ENCODE measurements at places on chromosomes 16 and 17.

- no peaks in the 10 kb centered on the region for H3K27me3 ChIP-seq
- no peaks in the 10 kb centered on the region for H3K36me3 ChIP-seq
- peak within 1 kb of the TSS; percentile 12 for H3K27ac ChIP-seq
Observed at GRCh38 chr17:42760652-42761581, at the start of gene RAMP2. TSS of gene RAMP2 (plus strand) at chr17:42761227. CDS start at chr17:42761262, 35 bp downstream.

DNA sequence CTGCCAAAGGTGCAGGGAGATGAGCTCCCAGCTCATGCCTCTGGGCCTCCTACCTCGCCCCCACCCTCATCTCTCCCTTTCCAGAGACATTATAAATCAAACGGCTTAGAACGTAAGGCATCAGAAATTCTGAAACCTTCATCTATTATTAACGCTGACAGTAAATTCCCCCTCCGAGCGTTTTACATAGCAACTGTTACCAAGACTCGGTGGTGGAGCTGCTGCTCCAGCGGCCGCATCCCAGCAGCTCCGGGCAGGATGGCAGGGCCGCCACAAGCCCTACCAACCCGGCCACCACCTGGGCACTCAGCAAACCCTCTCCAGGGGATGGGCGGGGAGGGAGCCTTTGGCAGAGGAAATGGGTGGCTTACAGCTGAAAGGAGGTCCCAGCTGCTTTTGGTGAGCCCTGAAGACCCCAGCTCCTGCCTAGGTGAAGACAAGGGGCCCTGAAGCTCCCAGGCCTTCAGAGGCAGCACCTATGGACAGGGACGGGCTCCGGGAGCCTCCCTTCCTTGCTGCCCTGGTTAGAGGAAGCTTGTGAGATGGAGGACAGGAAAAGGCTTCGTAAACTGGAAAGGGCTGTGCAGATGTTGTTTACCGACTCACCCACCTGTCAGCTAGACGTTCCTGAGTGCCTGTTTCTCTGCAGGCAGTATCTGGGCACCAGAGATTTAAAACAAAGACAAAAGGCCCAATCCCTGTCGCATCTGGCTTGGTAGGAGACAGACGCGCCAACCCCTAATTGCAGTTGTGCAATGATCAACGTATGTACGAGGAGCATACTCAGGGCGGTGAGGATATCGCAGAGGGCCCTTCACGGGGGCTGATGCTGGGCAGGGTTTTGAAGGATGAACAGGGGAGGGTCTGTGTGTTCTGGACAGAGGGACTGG, 76.9 kb downstream of the RAI1 start:
- H3K4me1 ChIP-seq: no peaks in the 10 kb centered on the region
- H3K27me3 ChIP-seq: no peaks in the 10 kb centered on the region
- DNase-seq: no peak
- H3K36me3 ChIP-seq: no peaks in the 10 kb centered on the region
- no peak overlapping the region for H3K27ac ChIP-seq
- no peak overlapping the region for H3K4me3 ChIP-seq

GRCh38 chr17:75463603-75464002, 7.2 kb downstream of the TMEM94 start:
- H3K27ac ChIP-seq: no peak overlapping the region
- no peak for DNase-seq
- H3K4me1 ChIP-seq: no peaks in the 10 kb centered on the region
- no peaks in the 10 kb centered on the region for H3K27me3 ChIP-seq

- H3K36me3 ChIP-seq: no peaks in the 10 kb centered on the region
- no peaks in the 10 kb centered on the region for H3K4me1 ChIP-seq
- H3K27me3 ChIP-seq: no peaks in the 10 kb centered on the region
- no peak for DNase-seq
- H3K27ac ChIP-seq: no peak overlapping the region
Observed at GRCh38 chr17:27407916-27408864, 48.1 kb upstream of the KSR1 start.

DNA sequence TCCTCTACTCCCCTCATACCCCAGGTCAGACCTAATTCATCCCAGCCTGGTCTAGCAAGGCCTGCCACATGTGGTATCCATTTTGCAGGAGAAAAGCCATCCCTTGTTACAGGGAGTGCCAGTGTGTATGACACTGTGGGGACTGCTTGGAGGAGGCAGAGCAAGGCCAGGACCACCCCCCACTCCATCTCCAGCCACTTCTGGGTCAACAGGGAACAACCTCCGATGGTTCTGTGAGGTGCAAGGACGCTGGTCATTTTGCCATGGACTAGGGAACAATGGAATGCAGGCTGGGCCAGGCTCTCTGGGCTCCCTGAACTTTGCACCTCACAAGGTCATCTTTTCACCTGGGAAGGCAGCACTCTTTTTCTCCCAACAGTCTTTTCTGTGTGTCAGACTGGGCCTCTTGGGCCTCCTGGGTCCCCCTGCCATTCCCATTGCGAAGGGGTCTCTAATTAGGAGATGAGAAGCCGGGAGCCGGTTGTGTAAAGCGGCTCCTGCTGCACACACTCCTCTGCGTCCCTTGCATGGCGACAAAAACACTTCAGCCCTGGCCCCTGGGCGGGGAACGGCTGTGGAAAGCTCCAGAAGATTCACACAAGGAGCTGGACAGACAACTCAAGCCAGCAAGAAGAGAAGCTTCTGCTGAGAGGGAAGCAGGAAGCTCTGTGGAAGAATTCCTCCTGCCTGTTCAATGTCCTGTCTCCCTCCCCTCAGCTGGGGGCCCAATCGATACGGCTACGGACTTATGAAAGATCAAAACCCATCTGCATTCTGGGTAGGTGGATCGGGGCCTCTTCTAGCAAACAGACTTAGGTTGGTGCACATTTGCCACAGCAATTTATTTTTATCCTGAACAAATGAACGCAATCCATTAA, 38.5 kb upstream of the MTSS2 start:
- H3K27ac ChIP-seq: peak overlapping the region; percentile 64
- no peaks in the 10 kb centered on the region for H3K36me3 ChIP-seq
- H3K27me3 ChIP-seq: no peaks in the 10 kb centered on the region
- DNase-seq: no peak
- H3K4me3 ChIP-seq: no peak overlapping the region

- no peak overlapping the region for H3K27ac ChIP-seq
- H3K4me1 ChIP-seq: peaks cover 3% of the 10 kb centered on the region
- no peaks in the 10 kb centered on the region for H3K36me3 ChIP-seq
- H3K27me3 ChIP-seq: no peaks in the 10 kb centered on the region
Observed at GRCh38 chr17:44903012-44903685, 3.9 kb upstream of the EFTUD2 start.

- no peaks in the 10 kb centered on the region for H3K36me3 ChIP-seq
- H3K4me1 ChIP-seq: no peaks in the 10 kb centered on the region
- H3K4me3 ChIP-seq: no peak overlapping the region
- no peak for DNase-seq
Observed at GRCh38 chr17:48633266-48633677, 7.1 kb upstream of the HOXB9 start.

GRCh38 chr17:12089809-12090384, 69.2 kb downstream of the MAP2K4 start:
- no peak for DNase-seq
- H3K27ac ChIP-seq: no peak overlapping the region
- H3K4me3 ChIP-seq: no peak overlapping the region
- no peaks in the 10 kb centered on the region for H3K36me3 ChIP-seq
- H3K4me1 ChIP-seq: peaks cover 12% of the 10 kb centered on the region

GRCh38 chr17:21474815-21475214, 98.7 kb downstream of the KCNJ12 start:
- H3K36me3 ChIP-seq: no peaks in the 10 kb centered on the region
- no peaks in the 10 kb centered on the region for H3K27me3 ChIP-seq
- H3K27ac ChIP-seq: no peak overlapping the region
- no peaks in the 10 kb centered on the region for H3K4me1 ChIP-seq
- no peak overlapping the region for H3K4me3 ChIP-seq
- DNase-seq: no peak

- no peak overlapping the region for H3K27ac ChIP-seq
- H3K27me3 ChIP-seq: no peaks in the 10 kb centered on the region
- DNase-seq: no peak
- no peak overlapping the region for H3K4me3 ChIP-seq
- H3K4me1 ChIP-seq: peaks cover 3% of the 10 kb centered on the region
Observed at GRCh38 chr16:53770641-53771040, 66.7 kb downstream of the FTO start.

GRCh38 chr16:47940466-47940865, 215.3 kb downstream of the ABCC12 start:
- no peak for DNase-seq
- no peak overlapping the region for H3K27ac ChIP-seq
- no peaks in the 10 kb centered on the region for H3K36me3 ChIP-seq
- no peaks in the 10 kb centered on the region for H3K27me3 ChIP-seq
- H3K4me3 ChIP-seq: no peak overlapping the region
- H3K4me1 ChIP-seq: no peaks in the 10 kb centered on the region

DNA sequence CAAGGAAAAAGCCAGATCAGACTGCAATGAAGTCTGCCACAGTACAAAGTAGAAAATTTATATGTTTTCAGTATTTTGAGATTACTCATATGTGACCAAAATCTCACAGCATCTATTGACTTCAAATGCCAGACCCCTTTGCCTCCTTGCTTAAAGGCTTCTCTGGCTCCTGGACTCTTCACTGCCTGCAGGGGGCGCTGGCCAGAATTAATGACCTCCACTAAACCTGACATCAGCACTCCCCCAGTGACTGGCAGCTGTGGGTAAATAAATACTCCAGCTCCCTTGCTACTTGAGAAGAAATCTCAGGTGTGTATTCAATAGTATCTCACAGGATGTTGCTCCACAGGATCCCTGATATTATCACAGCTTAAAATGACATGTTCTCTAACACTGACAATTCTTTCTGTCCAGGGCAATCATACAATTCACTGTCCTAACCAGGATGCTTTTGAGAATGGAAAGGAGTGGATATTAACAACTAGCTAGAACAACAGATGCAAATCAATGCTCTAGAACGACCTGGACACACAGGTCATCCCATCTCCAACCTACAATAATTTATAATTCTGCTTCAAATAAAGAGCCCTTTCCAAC, 4.0 kb downstream of the BECN1 start:
- H3K4me3 ChIP-seq: no peak overlapping the region
- H3K27me3 ChIP-seq: no peaks in the 10 kb centered on the region
- DNase-seq: no peak
- no peaks in the 10 kb centered on the region for H3K36me3 ChIP-seq

GRCh38 chr17:77763575-77763974, 194.9 kb upstream of the TNRC6C start:
- H3K4me3 ChIP-seq: no peak overlapping the region
- no peaks in the 10 kb centered on the region for H3K36me3 ChIP-seq
- H3K4me1 ChIP-seq: no peaks in the 10 kb centered on the region
- no peaks in the 10 kb centered on the region for H3K27me3 ChIP-seq

DNA sequence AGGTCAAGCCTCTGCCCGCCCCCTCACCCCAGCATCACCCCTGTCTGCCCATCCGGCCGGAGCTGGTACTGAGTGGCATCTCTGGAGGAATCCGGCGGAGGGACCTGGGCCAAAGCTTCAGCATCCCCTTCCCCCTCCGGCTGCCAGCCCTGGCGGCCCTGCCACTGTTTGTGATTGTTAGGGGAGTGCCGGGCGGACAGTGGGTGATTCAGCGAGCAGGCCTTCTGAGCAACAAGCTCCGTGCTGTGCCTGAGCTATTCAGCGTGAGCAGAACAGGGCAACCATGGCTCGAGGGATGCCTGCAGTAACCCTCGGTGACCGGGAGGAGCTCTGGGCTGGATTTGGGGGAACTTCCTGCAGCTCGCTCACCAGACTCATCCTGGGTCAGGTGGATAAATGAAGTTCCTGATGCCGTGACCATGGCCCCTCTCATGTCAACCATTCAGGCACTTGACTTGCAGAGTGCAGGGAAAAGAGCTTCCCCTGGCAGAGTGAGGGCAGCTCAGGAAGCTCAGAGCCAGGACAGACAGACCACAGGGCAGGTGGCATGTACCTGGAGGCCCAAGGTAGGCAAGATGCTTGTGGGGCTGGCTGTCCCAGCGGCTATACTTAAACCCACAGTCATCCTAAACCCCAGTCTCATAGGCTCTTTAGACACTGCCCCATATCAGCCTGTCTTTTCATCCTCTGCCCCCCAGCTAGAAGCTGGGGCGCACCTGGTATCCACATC, 24.3 kb upstream of the MLKL start:
- H3K27ac ChIP-seq: no peak overlapping the region
- no peaks in the 10 kb centered on the region for H3K27me3 ChIP-seq
- DNase-seq: no peak
- H3K4me1 ChIP-seq: peaks cover 2% of the 10 kb centered on the region
- no peaks in the 10 kb centered on the region for H3K36me3 ChIP-seq

GRCh38 chr17:204427-205147, 23.1 kb upstream of the DOC2B start:
- no peak overlapping the region for H3K4me3 ChIP-seq
- no peaks in the 10 kb centered on the region for H3K36me3 ChIP-seq
- no peaks in the 10 kb centered on the region for H3K27me3 ChIP-seq
- no peak overlapping the region for H3K27ac ChIP-seq

DNA sequence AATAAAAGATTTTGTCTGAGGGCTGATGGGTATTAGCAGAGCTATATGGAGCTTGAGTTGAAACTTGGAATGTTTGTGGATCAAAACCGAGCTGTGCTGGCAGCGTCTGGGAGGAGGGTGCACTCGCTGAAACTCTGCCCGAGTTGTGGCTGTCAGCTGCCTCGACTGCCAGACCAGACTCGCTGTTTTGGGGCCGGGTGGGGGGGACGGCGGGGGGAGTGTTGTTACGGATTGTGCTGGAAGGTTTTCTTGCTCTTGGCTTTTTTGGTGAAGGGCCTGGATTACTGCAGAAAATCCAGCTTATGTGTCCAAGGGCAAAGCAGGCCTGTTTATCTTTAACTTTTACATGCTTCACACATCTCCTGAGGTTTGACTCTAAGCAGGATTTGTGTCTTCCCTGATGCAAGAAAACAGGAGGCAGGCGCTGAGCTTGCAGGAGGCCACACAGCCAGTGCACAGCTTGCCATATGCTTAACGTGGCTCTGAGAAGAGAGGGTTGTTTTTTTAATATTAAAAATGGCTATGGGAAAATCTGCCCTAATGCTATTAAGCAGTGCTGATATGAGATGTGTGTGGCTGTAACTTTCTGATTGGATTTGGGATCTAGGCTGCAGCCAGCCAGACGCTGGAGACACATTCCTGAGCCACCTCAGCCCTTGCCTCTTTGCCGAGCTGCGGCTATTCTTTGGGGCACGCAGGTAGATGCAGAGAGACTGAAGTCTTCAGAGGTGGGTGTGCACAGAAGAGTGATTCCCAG, 20.5 kb upstream of the RPTOR start:
- no peak overlapping the region for H3K4me3 ChIP-seq
- H3K36me3 ChIP-seq: no peaks in the 10 kb centered on the region
- no peak overlapping the region for H3K27ac ChIP-seq
- no peak for DNase-seq
- no peaks in the 10 kb centered on the region for H3K27me3 ChIP-seq
- no peaks in the 10 kb centered on the region for H3K4me1 ChIP-seq

DNA sequence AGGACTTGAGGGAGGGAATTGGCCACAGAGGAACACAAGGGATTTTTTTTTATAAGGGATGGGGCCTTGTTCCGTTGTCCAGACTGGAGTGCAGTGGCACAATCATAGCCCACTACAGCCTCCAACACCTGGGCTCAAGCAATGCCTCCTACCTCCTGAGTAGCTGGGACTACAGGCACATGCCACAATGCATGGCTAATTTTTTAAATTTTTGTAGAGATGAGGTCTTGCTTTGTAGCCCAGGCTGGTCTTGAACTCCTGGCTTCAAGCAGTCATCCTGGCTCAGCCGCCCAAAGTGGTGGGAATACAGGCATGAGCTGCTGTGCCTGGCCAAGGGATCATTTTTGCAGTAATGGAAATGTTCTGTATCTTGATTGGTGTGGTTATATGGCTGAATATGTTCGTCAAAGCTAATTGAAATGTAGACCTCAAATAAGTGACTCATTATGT, 56.9 kb downstream of the VMP1 start:
- H3K27me3 ChIP-seq: no peaks in the 10 kb centered on the region
- DNase-seq: no peak
- H3K4me1 ChIP-seq: peaks cover 26% of the 10 kb centered on the region
- no peaks in the 10 kb centered on the region for H3K36me3 ChIP-seq
- H3K4me3 ChIP-seq: no peak overlapping the region

- no peaks in the 10 kb centered on the region for H3K4me1 ChIP-seq
- DNase-seq: no peak
- no peaks in the 10 kb centered on the region for H3K27me3 ChIP-seq
- H3K4me3 ChIP-seq: no peak overlapping the region
- no peaks in the 10 kb centered on the region for H3K36me3 ChIP-seq
Observed at GRCh38 chr17:80511222-80512180, 33.1 kb upstream of the RPTOR start.

Data from pancreas (tissue), 10 donors.